Vagina (tissue), 2 donors: ENCODE measurements at places on chromosomes 2 and 18. TPM values are rescaled to one million over a fixed set of nuclear protein-coding genes. Genes with fewer than 3 reads are reported as not detected.

DNA sequence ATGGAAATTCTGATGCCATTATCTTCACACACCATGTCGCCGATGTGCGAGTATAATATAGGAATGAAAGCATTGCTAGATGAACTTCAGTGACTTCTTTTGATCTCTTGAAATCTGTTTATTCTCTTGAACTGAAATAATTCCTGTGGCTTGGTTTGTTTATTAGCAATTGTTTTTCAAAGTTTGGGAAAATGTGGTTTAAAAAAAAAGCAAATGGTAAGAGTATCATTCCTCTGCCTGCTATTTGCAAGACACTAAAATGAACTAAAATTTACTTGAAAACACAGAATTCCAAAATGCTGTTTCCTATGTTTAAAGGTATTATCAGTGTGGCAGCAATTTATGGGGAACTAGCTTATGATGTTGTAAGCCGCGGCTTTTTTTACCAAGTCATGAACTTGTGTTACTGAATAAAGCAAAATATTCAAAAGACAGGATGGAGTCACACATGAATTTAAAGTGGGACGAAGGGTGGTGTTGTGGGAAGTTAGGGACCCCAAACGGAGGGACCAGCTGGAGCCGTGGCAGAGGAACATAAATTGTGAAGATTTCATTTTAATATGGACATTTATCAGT, 96.4 kb downstream of the COLEC12 start:
- H3K27ac ChIP-seq: no peak overlapping the region
- H3K36me3 ChIP-seq: no peaks in the 10 kb centered on the region
- H3K4me3 ChIP-seq: no peak overlapping the region
- peaks cover 7% of the 10 kb centered on the region for H3K4me1 ChIP-seq
- DNase-seq: no peak
- H3K27me3 ChIP-seq: no peaks in the 10 kb centered on the region

DNA sequence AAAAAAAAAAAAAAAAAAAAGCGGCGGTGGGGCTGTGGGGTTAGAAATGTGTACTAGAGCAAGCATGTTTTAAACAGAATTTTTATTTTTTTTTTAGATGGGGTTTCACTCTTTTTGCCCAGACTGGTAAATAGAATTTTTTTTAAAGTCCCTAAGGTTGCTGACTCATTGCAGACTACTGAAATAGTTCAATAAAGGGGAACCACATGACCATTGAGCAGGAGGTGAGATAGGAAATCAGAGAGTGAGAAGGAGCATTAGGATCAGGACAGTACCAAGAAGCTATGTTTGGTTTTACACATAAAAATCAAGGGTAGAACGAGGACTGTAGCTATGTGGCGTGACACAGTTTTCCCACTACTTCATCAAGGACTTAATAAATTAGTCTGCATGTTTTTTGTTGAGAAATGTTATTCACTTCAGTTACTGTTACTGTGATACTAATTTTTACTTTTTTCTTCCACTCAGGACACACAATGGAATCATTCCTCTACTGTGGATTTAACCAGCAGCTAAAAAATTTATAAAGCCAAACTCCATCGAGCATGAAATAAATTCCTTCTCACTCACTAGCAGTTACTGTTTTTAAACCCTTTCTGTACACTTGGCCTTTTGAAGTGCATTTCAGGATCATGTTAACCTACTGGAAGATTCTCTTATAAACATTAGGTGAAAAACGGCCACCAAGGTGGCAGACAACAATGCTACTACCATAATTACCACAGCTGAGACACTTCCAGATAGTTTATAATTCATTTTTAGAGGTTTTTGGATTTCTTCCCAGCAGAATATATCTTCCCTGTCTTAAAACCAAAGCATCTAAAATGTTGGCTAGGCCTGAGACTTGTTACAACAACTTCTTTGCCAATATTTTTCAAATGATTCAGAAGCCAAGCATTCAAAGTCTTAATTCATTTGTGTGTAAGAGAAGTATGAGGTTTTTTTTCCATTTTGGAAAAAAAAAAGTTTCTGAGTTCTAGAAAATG, 33.2 kb downstream of the LAMA1 start:
- H3K4me3 ChIP-seq: no peak overlapping the region
- H3K27me3 ChIP-seq: no peaks in the 10 kb centered on the region
- peaks cover 5% of the 10 kb centered on the region for H3K4me1 ChIP-seq
- no peaks in the 10 kb centered on the region for H3K36me3 ChIP-seq
- peak overlapping the region; percentile 63 for H3K27ac ChIP-seq
- no peak for DNase-seq

SP140 gene
- total RNA-seq: 7.4 TPM

DNA sequence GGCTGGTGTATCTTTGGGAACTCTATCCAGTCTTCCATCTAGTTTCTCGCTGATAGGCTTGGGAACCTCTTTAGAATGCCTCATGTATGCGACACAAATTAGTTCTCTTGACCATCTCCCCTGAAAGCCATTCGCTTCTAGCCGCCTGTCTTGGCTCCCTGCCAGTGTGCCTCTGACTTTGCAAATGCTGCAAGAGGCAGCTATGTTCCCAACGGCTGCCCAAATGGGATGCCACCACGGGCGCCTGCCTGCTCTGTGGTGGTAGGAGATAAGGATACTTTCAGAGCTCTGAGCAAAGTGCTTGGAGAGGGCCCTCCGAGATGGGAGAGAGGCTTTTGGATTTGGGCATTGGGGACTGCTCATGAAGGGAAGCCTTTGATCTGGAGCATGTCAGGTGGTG, 77.7 kb upstream of the IGFBP5 start:
- no peaks in the 10 kb centered on the region for H3K36me3 ChIP-seq
- H3K4me1 ChIP-seq: peaks cover 11% of the 10 kb centered on the region
- no peak for DNase-seq
- no peak overlapping the region for H3K27ac ChIP-seq
- no peaks in the 10 kb centered on the region for H3K27me3 ChIP-seq
- H3K4me3 ChIP-seq: no peak overlapping the region
